CD4-positive, alpha-beta T cell treated with Interleukin-6 at 100 ng/mL for 8 hours (primary cell): ENCODE measurements at places on chromosomes 1 and 21.

DNA sequence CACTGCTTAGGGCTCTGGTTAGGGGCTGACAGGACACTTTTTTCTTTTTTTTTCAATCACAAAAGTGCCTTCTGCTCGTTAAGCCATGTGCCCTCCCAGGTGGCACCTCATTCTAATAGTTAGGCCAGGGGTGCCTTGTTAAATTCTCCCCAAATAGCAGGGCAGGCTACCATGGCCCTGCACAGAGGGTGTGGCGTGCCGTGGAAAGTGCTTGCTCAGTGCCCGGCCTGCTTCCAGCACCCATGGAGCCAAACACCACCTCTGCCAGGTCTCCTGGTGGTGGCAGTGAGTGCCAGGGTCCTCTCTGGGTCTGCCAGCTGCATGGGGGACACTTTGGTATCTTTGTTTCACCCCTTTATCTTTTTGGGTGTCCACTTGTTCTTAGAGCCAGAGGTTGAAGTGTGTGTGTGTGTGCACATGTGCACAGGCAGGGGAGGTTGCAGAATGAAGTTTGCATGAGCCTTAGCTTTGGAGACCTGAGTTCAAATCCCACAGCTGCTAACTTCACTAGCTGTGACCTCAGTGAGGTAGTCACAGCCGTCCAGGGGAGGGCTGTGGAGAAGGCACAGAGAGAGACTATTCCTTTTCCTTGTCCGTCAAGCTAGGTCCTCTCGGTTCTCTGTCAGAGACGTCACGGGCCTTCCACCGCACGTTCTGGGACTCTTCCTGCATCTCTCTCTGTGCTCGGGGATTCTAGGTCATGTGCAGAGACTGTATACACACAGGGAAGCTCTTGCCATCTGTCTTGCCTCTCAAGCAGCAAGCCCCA lies 39.9 kb upstream of the CSF3R start:
- no peak for DNase-seq

GRCh38 chr1:225471453-225472301 lies 43.8 kb upstream of the LBR start:
- no peak for DNase-seq

DNA sequence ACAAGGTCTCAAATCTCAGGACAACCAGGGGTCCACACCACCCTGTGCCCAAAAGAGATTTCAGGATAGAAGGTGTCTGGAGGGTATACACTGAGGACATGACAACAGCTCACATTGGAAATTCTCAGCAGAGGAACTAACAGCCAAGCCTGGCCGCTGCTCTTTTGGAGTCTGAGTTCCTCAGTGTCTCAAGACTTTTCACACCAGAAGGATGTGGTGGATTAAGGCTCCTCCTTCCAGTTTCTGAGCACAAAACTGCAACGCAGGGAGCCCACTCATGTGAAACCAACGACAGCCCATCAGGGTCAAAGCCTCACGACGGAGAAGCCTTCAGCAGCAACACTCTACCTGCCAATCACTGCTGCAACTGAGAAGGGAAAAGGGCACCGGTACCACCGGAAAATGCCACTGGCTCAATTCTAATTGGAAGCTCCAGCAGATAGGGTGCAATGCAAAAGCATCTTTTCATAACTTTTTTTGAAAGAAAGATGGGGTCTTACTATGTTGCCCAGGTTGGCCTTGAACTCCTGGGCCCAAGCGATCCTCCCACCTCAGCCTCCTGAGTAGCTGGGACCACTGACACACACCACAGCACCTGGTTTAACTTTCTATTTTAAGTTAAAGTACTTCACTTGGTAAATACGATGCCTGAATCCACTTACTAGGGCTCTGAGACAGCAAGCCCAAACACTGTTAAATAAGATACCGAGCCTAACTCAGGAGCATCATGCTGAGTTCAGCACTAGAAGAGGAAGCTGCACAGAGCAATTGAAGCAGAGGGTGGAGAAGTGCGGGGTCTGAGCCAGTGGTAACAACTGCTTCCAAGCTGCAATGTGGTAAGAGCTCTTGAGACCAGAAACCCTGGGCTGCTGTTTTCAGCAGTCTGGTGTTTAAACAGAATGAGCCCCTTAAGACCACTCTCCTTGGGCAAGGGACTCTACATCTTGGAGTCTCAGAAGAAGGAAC lies 7.8 kb downstream of the CAPZB start:
- DNase-seq: peak; percentile 35

- DNase-seq: no peak
Observed at GRCh38 chr1:88134983-88135921, 548.8 kb upstream of the PKN2 start.

DNA sequence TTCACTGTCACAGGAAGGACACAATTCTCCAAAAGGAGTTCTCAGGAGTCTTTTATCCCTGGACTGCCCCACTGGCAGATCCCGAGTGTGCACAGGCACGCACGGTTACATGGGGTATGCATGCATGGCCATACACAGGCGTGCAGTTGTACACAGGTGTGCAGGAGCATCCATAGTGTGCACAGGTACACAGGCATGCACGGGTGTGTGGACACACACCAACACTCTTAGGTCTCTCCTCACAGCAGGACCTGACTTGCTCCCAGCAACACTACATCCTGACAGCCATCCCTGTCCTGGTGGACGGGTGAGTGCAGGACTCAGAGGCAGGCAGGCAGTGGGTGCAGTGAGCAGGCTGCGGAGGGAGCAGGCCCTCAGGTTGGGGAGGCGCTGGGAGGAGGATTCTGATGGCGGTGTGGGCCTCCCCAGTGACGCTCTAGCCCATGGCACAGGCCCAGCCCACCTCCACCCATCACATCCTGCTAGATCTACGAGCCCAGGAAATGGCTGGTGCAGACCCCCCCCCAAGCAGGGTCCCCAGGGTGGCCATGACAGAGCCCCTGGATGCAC lies 28.4 kb downstream of the SLC19A1 start:
- no peak for DNase-seq

DNA sequence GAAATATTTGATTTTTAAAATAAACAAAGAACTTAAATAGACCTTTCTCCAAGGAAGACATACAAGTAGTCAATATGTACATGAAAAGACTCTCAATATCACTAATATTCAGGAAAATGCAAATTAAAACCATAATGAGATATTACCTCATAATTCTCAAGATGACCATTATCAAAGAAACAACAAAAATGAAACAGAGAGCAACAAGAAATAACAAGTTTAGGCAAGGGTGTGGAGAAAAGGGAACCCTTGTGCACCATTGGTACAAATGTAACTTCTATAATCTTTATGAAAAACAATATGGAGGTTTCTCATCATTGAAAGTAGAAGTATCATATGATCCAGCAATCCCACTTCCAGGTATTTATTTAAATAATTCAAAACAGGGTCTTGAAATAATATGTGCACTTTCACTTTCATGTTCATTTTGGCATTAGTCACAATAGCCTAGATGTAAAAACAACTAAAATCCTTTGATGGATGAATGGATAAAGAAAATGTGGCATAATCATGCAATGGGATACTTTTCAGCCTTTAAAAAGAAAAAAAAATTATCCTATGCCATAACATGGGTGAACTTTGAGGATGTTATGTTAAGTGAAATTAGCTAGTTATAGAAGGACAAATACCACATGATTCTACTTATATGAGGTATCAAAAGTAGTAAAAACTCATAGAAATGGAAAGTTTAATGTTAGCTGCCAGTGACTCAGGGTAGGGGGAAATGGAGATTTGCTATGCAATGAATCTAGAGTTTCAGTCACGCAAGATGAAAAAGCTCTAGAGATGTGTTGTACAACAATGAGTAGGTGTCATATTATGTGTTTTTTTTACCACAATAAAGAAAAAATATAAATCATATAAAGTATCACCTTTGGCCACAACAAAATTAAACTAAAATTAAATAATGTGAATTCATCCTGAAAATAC lies 114.5 kb upstream of the LYPLAL1 start:
- DNase-seq: no peak

GRCh38 chr1:216749232-216749631 lies 26.0 kb upstream of the ESRRG start:
- no peak for DNase-seq

GRCh38 chr1:116680752-116681151 lies 13.2 kb upstream of the IGSF3 start:
- no peak for DNase-seq

DNA sequence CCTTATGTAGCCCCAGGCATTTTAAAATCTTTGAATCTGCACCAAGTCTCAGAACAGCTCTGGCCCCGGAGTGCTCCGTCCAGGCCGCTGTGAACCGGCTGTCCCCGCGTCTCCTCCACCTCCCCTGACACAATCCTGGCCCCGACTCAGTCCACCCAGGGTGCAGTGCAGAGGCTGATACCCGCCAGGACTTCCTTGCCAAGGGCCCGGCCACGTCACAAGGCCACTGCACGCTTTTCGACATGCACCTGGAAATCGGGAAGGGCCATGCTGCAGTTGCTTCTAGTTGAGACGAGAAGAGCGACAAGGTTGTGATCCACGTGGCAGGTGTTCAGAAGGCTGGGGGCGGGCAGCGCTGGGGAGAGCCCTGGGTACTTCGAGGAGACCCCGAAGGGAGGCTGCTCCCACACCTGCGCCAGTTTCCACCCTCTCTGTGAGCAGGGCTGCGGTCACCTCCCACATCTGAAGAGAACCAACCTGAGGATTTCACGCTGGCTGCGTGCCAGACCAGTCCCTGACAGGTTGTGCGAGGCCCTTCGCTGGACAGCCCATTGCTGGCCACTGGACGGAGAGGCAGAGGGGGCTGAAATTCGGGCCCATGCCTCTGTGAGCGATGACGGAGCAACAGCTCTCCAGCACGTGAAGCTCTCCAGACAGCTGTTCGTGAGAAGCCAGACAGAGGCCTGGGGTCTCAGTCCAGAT lies 6.7 kb downstream of the VWA1 start:
- DNase-seq: no peak

DNA sequence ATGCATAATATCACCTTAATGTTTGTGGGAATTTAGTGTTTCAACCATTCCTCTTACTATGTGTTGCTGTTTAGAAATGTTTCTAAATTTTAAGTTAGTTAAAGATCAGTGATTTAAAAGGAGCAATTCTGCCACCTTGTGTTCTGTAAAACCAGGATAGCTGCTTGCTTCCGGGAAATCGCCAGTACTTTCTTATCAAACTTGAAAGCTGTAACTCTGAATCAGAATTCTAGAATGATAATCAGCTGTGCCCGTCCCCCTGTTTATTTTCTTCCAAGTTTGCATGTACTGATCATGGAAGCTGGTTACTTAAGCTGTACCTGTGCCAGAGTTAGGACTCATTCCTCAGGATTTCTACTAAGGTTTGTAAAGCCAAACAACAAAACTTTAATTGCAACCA lies 656.4 kb downstream of the LTN1 start:
- DNase-seq: no peak

- DNase-seq: no peak
Observed at GRCh38 chr21:16309250-16309971, 579.6 kb downstream of the USP25 start.

GRCh38 chr1:112985123-112985522 lies 29.1 kb upstream of the SLC16A1 start:
- DNase-seq: no peak

GRCh38 chr1:85584264-85584781 lies 3.8 kb downstream of the CCN1 start:
- DNase-seq: no peak

DNA sequence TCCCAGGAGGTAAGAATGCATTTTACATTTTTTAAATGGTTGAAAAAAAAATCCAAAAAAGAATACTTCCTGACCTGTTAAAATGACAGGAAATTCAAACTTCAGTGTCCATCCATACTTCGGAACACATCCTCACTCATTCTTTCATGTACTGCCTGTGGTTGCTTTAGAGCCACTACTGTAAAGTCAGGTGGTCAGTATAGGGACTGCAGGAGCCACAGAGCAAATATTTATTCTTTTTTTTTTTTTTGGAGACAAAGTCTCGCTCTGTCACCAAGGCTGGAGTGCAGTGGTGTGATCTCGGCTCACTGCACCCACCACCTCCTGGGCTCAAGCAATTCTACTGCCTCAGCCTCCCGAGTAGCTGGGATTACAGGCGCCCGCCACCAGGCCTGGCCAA lies 124.7 kb downstream of the CLIC6 start:
- DNase-seq: no peak

DNA sequence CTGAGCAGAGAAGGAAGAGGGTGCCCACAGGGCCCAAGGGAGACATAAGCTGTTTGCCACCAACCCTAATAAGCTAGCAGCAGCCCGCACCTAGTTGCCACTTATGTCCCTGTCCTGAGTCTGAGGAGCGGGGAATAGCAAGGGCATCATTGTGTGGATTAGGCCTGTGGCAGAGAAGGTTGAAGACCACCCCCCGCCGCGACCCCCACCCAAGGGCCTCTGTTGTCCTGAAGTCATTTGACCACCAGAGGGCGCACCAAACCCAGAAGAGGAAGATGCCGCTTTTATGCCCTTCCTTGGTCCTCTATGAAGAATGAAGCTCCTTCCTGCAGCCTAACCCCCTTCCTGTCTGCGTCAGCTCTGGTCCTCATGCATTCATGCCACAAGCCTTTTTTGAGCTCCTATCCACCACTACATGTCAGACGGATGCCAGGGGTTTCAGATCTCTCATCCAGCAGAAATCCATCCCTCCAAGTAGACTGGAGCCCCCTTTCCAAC lies 16.6 kb downstream of the RHBG start:
- DNase-seq: peak; percentile 76

DNA sequence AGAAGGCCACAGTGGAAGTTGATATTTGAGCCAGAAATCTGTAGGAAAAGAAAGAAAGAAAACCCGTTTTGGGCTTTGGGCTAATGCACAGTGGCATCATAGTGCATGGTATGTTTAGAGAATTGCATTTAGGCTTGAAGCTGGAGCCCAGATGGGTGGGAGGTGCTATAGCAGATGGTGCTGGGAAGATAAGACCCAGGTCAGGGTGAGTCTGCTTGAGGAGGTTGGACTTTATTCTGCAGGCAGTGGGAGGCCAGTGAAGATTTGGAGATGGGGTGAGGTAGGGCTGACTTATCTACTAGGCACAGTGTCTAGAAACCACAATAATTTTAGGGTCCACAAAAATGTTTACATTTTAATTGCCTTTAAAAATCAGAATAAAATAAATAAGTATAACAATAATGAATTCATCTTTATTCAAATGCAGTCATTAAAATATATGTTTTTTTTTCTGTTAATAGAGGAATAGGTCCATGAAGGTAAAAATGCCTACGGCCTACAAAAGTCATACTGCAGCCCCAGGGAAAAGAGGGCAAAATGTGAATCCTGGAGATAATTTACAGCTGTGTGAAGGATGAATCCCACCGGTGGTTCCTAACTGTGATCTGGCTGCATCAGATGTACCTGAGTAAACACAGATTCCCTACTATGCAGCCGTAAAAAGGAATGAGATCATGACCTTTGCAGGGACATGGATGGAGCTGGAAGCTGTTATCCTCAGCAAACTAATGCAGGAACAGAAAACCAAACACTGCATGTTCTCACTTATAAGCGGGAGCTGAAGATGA lies 8.7 kb downstream of the DNAJC6 start:
- DNase-seq: no peak

- no peak for DNase-seq
Observed at GRCh38 chr1:235714205-235714897, 64.8 kb upstream of the GNG4 start.

- no peak for DNase-seq
Observed at GRCh38 chr1:111961016-111961415, 28.5 kb downstream of the KCND3 start.

- no peak for DNase-seq
Observed at GRCh38 chr1:18073066-18073642, 34.4 kb upstream of the IGSF21 start.
